ENCODE measurements at places on chromosomes 4 and X.

GRCh38 chrX:132591719-132592275, 103.0 kb upstream of the MBNL3 start:
- no peak for DNase-seq

DNA sequence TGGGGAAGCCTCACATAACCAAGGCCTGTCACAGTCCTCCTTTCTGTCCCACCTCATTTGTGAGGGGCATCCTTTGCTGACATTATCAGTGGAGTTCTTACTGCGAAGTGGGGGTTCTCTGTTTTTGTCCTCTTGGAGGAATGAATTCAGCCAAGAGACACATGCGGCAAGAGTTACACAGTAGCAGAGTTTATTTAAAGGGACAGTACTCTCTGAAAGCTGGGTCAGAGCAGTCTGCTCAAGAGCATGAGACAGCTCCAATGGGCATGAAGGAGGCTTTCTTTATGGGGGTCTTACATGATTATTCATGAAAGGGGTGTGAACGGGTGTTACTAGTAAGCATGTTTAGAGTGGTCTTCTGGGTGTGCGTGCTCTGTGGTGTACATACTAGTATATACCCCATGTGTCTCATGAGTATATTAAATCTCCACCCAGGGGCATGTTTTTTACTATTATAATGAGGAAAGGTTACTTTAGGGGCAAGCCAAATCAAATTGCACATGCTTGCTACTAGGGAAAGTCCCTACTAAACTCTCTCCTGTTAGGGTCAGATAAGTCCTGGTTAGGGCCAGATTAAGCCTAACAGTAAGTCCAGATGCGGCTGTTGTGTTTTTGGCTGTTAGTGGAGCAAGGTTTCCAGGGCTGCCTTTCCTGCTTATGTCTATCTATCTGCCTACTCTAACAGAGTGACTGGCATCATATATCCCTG, 19.8 kb upstream of the LGI2 start:
- DNase-seq = no peak

GRCh38 chrX:147679356-147680005, 232.2 kb upstream of the FMR1 start:
- no peak for DNase-seq

DNA sequence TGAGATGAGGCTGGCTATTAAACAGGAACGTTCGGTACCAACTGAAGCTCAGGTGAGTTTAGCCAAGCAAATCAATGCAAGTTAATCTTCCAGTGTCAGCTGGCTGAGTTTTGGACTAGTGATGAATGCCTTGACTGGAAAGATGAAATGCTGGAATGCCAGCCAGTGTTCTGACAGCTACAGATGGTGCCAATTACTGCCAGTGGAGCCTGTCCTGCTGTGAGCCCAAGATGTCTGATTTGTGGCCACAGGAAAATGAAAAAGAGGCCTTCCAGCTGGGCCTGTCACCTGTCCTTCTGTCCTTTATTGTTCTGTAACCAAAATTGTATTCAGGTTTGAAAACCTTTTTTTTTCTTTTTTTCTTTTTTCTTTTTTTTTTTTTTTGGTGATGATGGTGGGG, 223.1 kb downstream of the AFF2 start:
- DNase-seq = no peak

DNA sequence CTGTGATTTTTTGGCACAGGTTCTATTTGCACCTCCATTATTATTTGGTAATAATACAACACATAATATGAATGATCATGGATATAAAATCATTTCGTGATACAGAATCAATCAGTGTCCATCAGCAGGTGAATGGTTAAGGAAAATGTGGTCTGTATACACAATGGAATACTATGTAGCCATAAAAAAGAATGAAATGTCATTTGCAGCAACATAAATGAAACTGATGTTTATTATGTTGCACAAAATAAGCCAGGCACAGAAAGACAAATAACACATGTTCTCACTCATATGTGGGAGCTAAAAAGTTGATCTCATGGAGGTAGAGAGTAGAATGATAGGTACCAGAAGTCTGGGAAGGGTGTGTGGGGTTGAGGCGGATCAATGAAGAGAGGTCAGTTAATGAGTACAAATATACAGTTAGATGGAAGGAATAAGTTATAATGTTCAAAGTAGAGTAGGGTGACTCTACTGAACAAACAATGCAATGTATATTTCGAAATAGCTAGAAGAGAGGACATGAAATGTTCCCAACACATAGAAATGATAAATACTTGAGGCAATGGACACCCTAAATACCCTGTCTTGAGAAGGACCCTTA, 1.1 kb upstream of the SMARCA1 start:
- DNase-seq = no peak

- no peak for DNase-seq
Measured at GRCh38 chr4:68569466-68570121, 6.5 kb downstream of the UGT2B17 start.

- no peak for DNase-seq
Measured at GRCh38 chr4:164815711-164816110, 61.3 kb upstream of the APELA start.

DNA sequence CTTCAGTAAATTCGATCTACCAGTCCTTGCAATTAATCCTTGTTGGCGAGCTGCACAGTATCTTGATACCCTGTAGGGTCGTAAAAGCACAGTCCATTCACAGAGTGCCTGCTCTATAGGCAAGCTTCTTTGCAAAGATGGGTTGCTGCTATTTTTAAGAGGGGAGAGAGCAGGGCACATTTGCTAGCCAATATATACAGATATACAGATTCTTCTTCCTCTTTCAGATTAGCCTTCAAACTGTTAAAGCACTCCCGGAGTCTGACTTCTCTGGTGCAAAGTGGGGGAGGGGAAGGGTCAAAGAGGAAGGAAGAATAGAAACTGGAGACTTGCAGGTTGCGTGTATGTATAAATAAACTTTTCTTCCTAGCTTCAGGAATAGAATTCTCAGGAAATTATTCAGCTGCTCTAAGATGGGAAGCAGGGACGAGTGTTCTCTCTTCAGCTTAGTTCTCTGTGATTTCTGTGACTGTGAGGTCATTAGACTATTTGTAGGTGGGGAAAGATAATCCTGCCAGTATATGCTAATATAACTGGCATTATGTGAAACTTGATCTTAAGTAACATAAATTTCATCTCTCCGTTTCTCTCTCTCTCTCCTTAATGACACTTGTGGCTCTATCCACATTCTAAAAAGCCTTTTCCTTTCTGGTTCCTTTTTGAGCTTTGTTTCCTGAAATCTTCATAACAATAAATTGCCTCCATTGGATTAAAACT, at the start of gene CYSLTR1:
Gene CYSLTR1 (minus strand): TSS at position 242 of the 717 bp plus-strand sequence. CDS start 53,865 bp downstream, outside the sequence.
- no peak for DNase-seq

DNA sequence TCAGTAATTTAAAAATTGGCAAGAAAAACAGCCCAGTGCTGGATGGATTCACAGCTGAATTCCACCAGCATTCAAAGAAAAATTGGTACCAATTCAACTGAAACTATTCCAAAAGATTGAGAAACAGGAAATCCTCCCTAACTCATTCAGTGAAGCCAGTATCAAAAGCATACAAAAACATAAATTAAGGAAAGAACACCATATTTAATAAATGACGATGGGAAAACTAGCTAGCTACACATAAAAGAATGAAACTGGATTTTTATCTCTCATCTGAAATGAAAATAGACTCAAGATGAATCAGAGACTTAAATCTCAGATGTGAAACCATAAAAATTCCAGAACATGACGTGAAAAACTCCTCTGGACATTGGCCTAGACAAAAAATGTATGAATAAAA, 516.8 kb upstream of the SPANXN1 start:
- DNase-seq = no peak

DNA sequence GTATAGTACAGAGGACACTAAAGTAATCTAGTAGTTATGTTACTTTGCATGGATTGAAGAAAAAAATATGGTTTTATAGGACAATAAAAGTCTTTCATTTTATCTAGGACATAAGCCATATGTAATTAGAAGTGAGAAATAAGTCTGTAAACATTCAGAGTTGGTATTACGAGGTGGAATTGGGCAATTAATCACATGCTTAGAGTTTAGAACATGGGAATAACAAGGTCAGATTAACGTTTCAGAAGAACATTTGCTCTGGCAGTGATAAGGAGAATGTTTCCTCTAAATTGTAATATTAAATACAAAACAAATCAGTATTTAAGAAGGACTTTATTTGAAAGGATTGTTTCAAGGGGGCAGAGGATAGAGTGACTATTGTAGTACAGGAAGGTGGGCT, 15.6 kb upstream of the SULT1E1 start:
- DNase-seq = no peak

DNA sequence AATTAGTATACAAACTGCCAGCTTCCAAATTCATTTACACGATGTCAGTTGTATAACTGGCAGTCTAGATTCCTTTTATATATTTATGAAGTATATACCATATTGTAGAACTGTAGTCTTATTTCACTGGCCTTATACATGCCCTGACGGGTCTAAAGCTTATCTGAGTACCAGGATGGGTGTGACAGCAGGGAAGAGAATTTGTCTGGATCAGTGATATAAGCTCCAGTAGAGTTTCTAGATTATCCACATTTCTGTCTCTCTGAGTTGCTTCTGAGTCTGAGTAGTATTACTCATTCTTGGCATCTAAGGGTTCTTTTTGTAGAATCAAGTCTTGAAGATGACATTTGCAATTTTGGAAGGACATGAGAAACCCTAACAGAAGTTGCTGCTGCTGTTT, 101.3 kb downstream of the RPA4 start:
- no peak for DNase-seq

- no peak for DNase-seq
Measured at GRCh38 chrX:151384807-151385206, 12.2 kb upstream of the VMA21 start.

DNA sequence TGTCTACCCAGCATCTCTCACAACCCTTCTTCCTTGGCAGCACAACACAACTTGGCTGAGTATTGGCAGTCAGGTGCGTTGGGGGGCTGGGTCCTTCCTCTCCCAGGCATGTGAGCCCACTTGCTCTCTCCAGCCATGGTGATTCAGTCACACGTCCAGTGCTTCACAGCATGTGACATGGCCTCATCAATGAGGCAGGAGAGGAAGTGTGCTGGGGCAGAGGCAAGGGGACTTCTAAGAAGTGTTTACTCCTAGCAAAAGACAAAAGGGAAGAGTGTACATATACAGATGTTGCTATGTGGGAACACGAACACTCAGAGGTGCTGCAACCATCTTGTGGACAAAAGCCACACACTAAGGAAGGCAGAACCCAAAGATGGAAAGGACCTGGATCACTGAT, 380.8 kb downstream of the FBXW7 start:
- DNase-seq = no peak

- DNase-seq = peak; percentile 33
Measured at GRCh38 chr4:59597536-59598329, 1602.4 kb upstream of the ADGRL3 start.

- no peak for DNase-seq
Measured at GRCh38 chrX:150223176-150224015, 139.7 kb upstream of the MAMLD1 start.

DNA sequence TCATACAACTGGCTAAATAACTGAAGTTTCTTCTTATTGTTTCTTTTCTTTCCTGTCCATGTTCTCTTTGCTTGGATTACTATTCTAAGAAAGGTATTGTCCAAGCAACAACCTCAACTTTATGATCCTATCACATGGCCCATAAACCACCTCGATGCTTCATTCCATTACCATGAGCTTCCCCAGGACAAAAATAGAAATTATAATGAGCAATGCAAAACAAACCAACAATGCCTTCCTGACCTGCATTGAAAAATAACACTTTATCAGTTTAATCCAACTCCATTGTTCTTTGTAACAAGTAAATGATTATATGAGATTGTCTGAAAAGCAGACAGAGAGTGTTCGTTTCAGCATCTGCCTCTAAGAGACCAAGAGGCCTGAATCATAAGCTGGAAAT, 148.8 kb downstream of the HS6ST2 start:
- no peak for DNase-seq

DNA sequence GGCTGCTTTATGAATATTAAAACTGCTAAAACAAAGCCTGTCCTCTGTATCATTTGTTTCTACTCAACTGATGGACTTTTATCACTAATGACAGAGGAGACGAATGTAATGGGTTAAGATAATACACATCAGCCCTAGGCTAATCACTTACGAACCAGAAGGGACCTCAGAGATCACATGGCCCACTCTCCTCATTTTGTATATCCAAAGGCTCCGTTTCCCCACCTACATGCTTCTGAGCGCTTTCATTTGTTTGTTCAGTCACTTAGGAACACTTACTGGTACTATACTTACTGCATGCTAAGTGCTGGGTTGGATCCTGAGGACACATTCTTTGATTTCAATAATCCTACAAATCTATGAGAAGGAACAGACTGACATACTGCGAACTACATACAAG, 169.3 kb downstream of the CEP135 start:
- no peak for DNase-seq

DNA sequence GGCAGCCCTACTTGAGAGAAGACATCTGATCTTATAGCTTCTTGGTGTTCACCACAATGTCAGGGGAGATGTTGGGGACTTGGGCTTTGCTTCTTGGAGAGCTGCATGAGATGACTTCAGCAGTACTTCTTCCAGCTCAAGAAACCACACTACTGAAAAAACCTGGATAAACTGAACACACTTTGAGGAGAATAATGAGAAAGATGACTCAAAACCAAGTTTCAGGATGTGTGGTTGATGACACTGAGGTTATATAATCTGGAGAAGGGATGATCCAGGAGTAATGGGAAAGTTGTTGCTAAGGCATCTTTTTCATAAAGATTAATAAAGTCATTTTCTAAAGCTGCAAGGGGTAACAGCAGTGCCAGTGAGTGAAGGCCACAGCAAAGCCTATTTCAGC, 58.4 kb upstream of the PNPLA4 start:
- DNase-seq = no peak

DNA sequence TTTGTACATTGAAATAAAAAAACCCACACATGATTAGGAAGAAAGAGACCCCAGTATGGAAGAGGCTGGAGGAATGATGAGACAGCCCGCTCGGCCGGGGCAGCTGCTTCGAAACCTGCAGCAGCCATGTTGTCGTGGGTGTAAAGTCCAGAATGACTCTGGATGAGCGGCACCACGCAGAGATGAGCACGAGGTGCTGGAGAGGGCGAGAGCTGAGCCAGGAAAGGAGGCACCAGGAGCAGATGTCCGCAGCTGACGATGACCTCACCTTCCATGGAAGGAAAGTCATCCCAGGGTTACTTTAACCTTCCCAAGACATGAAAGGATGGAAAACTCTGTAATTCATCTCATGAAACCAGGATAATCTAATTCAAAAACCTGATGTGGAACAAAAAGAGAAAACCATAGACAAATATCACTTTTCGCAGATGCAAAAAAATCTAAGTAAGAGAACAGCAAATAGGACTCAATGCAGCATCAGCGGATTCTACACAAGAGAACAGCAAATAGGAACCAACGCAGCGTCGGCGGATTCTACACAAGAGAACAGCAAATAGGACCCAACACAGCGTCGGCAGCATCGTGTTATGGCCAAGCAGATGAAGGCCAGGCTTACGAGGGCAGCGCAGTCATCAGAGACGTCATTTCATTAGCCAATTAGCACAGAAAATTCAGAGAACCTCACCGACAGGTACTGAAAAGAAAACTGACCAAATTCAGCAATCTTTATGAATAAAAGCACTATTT, 25.9 kb upstream of the SPON2 start:
- no peak for DNase-seq

- DNase-seq = no peak
Measured at GRCh38 chr4:11155208-11155867, 273.4 kb downstream of the HS3ST1 start.

- DNase-seq = no peak
Measured at GRCh38 chr4:169109035-169109675, 99.1 kb upstream of the CBR4 start.
